Stimulated activated CD8-positive, alpha-beta memory T cell treated with anti-CD3 and anti-CD28 coated beads, Interleukin-12 subunit alpha, Interleukin-12 subunit beta, amount 100 ng/mL, for 4 hours (primary cell): ENCODE measurements at places on chromosomes 2 and 18.

- no peak for DNase-seq
Observed at GRCh38 chr2:232506709-232507108, 13.5 kb upstream of the PRSS56 start.

GRCh38 chr2:117360586-117360985, 453.9 kb upstream of the DDX18 start:
- DNase-seq: no peak

GRCh38 chr2:36780231-36780839, 83.8 kb downstream of the VIT start:
- no peak for DNase-seq

DNA sequence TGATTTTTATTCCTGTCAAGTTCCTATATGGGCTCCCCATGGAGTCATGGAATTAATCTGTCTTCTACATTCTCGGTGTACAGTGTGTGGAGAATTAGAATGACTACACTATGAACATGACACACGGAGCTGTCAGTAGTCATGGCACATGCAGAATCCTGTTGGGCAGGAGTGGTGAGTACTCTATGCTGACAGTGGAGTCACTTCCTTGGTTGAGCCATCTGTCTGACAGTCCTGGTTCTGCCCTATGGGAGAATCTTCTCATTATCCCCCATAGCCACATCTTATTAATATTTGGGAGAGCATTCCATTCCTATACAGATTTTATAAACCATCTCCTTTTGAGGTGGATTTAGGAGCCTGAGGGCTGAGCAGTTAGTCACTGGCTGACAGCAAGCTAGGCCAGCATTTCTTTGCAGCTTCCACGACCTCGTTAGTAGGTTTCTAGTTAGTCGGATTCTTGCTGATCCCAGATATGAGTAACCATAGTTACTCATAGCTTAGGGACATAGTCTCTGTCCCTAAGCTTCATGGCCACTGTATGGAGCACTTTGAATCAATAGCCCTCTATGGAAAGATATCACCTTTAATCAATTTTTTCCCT, 90.6 kb downstream of the MDH1 start:
- DNase-seq: no peak

DNA sequence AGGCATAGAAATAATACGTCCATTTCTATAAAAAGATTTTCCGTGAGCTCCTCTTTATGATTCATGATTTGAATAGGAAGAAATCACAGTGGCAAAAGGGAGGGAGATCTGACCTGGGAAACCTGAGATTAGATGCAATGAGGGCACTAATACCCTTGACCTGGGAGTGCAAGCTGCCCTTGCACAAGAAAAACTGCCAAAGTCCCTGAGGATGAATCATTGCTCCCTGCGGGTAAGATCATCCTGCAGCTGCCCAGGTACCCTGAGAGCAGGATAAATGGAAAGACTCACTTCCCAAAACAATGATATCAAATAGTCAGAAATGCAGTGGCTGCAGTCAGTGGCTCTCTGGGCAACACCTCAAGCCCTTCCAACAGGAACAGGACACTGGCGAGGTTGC, 11.6 kb downstream of the FHL2 start:
- no peak for DNase-seq

GRCh38 chr18:13309748-13310670, 91.4 kb downstream of the LDLRAD4 start:
- no peak for DNase-seq

GRCh38 chr2:204277226-204277625, 268.0 kb upstream of the PARD3B start:
- no peak for DNase-seq

DNA sequence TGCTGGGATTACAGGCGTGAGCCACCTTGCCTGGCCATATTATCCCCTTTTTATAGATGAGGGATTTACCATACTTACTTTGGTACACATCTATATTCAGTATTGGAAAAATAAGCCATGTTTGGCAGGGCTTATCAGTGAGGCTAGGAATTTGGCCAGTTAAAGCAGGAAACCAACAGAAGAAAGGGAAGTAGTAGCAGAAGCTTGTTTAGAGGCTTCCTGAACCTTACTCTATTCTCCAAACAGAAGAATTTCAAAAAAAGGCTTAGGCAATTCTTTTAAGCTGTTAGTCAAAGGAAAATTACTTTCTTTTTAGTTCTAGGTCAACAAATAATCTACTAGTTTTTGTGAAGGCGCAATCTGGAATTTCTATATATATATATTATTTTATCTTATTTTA, 3.2 kb upstream of the GLS start:
- no peak for DNase-seq

GRCh38 chr2:85803704-85804425, 50.1 kb downstream of the ATOH8 start:
- no peak for DNase-seq

GRCh38 chr18:55999641-56000040, 411.6 kb upstream of the TCF4 start:
- no peak for DNase-seq

GRCh38 chr2:190718652-190719526, 70.0 kb downstream of the NAB1 start:
- no peak for DNase-seq

- no peak for DNase-seq
Observed at GRCh38 chr2:216925636-216926366, 65.9 kb upstream of the TNP1 start.
